ENCODE measurements at places on chromosomes 1 and 21. TPM values are rescaled to one million over a fixed set of nuclear protein-coding genes. Genes with fewer than 3 reads are reported as not detected.

- H3K27ac ChIP-seq: no peak overlapping the region
- DNase-seq: no peak
- H3K36me3 ChIP-seq: no peaks in the 10 kb centered on the region
- H3K4me3 ChIP-seq: no peak overlapping the region
- no peaks in the 10 kb centered on the region for H3K27me3 ChIP-seq
These were observed 932.8 kb downstream of the TTLL7 start for GRCh38 chr1:83065952-83066727.

GRCh38 chr1:205701891-205702290 lies 21.6 kb upstream of the SLC45A3 start:
- H3K27me3 ChIP-seq: no peaks in the 10 kb centered on the region
- no peaks in the 10 kb centered on the region for H3K4me1 ChIP-seq
- H3K27ac ChIP-seq: no peak overlapping the region
- no peak for DNase-seq

DNA sequence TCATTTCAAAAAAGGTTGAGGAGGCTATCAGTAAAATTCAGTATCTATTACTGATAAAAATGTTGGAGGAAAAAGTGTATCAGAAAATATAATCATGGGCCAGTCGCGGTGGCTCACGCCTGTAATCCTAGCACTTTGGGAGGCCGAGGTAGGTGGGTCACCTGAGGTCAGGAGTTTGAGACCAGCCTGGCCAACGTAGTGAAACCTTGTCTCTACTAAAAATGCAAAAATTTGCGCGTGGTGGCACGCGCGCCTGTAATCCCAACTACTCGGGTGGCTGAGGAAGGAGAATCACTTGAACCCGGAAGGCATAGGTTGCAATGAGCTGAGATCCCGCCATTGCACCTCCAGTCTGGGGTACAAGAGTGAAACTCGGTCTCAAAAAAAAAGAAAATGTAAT lies 5.3 kb upstream of the ATP1A4 start:
- no peak overlapping the region for H3K27ac ChIP-seq
- H3K36me3 ChIP-seq: no peaks in the 10 kb centered on the region
- DNase-seq: no peak
- H3K4me3 ChIP-seq: no peak overlapping the region
- H3K4me1 ChIP-seq: peaks cover 8% of the 10 kb centered on the region
- H3K27me3 ChIP-seq: no peaks in the 10 kb centered on the region

- H3K4me1 ChIP-seq: no peaks in the 10 kb centered on the region
- no peaks in the 10 kb centered on the region for H3K27me3 ChIP-seq
- H3K27ac ChIP-seq: no peak overlapping the region
- no peaks in the 10 kb centered on the region for H3K36me3 ChIP-seq
These were observed 167.3 kb upstream of the COA6 start for GRCh38 chr1:234205966-234206365.

PFKFB2 gene
- 5.4 TPM for total RNA-seq
